Testis (tissue), 5 donors: ENCODE measurements at places on chromosomes 4 and X.

- no peak for DNase-seq
- H3K27me3 ChIP-seq, result no peaks in the 10 kb centered on the region
- no peaks in the 10 kb centered on the region for H3K4me1 ChIP-seq
- H3K4me3 ChIP-seq, result no peak within 1 kb of the TSS
These were observed at the start of gene PDE6B for GRCh38 chr4:624705-625590. Gene PDE6B (plus strand): TSS chr4:625573. CDS start chr4:625627, 54 bp downstream.

DNA sequence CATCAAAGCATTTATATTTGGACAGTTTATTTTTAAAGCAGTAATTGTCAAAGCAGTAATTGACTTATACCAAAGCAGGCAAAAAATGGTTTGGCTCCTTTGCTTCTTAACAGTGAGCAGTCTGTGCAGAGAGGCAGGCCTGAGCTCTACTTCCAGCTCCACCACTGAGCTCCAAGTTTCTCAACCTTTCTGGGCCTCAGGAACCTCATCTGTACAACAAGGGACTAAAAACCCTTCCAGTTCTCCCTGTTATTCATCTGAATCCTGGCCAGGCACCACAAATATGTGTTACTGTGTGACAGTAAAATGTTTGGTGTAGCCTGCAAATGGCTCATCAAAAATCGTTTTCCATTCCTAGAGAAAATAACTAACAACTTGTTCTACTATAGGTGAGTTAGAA, 88.7 kb upstream of the TTC29 start:
- no peak overlapping the region for H3K4me3 ChIP-seq
- H3K27me3 ChIP-seq, result no peaks in the 10 kb centered on the region
- no peaks in the 10 kb centered on the region for H3K36me3 ChIP-seq
- no peak for DNase-seq
- H3K4me1 ChIP-seq, result no peaks in the 10 kb centered on the region

- no peak overlapping the region for H3K4me3 ChIP-seq
- no peaks in the 10 kb centered on the region for H3K36me3 ChIP-seq
- no peaks in the 10 kb centered on the region for H3K4me1 ChIP-seq
- H3K27ac ChIP-seq, result no peak overlapping the region
These were observed 103.9 kb downstream of the MMRN1 start for GRCh38 chr4:89998469-89999011.

- H3K4me3 ChIP-seq, result no peak overlapping the region
- no peaks in the 10 kb centered on the region for H3K36me3 ChIP-seq
- H3K27me3 ChIP-seq, result no peaks in the 10 kb centered on the region
These were observed 186.4 kb downstream of the BCOR start for GRCh38 chrX:39911278-39911897.

GRCh38 chr4:1522606-1523005, 116.4 kb upstream of the NKX1-1 start:
- no peaks in the 10 kb centered on the region for H3K4me1 ChIP-seq
- no peak overlapping the region for H3K4me3 ChIP-seq
- no peak overlapping the region for H3K27ac ChIP-seq

- no peaks in the 10 kb centered on the region for H3K36me3 ChIP-seq
- no peaks in the 10 kb centered on the region for H3K4me1 ChIP-seq
- H3K27me3 ChIP-seq, result no peaks in the 10 kb centered on the region
- DNase-seq, result no peak
- H3K4me3 ChIP-seq, result no peak overlapping the region
These were observed 50.0 kb downstream of the CYTL1 start for GRCh38 chr4:4969298-4969697.

- no peak overlapping the region for H3K27ac ChIP-seq
- DNase-seq, result no peak
- H3K4me3 ChIP-seq, result no peak overlapping the region
These were observed 22.3 kb upstream of the THOC2 start for GRCh38 chrX:123755107-123755506.
